NCI-H187 (cell line): ENCODE measurements at places on chromosomes 5 and 9.
A peak's percentile ranks its signal among the peaks of the same experiment; 100 is the strongest.

DNA sequence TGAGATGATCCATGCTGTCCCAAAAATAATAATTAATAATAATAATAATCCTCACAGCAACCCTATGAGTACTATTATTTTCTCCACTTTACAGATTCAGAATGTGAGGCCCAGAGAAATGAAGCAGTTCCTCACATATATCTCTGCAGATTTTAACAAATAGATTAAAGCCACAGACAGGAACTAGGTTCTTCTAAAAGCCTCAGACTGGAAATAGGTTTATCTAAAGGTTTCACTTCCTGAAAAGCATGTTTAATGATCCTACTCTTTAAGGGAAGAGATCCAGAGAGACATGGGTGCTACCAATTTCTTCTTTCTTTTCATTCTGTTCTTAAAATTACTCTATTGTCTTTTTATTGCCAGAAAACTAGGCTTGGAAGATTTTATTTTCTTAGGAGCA, 1079.4 kb upstream of the COX7C start:
- DNase-seq: no peak

- no peak for DNase-seq
Measured at GRCh38 chr9:2332663-2333062, 288.9 kb upstream of the VLDLR start.

GRCh38 chr5:84831701-84832100, 447.0 kb upstream of the EDIL3 start:
- DNase-seq: no peak

DNA sequence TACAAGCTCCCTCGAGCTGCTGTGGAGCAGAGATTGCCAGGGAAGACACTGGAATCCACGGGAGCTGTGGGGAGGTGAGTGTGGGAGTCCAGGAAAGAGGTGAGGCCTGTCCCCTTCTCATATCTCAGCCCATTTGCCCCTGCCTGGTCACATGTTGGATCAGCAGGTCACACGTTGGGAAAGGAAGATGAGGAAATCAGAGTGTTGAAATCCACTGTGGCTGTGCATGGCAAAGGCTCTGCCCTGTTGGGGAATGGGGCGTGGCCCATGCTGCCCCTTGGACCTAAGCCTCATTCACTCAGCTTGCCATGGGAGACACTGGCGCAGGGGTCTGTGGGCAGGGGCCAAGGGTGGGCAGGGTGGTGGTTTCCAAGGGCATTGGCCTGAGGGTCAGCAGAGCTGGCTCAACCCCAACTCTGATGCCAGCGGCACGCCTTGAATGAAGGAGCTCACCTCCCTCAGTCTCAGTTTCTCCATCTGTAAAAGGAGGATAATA, 85.4 kb upstream of the CPEB4 start:
- DNase-seq: no peak

DNA sequence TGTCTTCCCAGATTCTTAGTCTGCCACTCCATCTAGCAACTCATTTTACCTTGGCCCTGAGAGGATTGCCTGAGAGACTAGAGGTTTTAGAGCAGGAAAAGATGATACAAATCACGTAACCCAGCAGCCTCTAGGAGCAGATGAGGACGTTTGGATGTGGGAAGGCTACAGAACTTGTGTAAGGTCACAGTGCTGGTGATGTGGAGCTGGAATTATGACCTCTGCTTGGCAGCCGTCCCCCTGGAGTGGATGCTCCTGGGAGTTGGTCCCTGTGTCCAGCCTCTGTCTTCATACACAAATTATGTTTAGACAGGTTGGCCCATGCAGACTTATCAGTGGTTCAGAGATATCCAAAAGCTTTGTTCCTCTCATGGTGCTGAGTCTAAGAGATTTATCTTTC, 499.0 kb downstream of the EBF1 start:
- DNase-seq: no peak

GRCh38 chr5:165735388-165735787, 2230.0 kb downstream of the MAT2B start:
- DNase-seq: no peak

GRCh38 chr5:169649486-169649885, 12.4 kb downstream of the DOCK2 start:
- DNase-seq: no peak

GRCh38 chr5:123294544-123294943, 128.7 kb downstream of the CEP120 start:
- no peak for DNase-seq

- DNase-seq: no peak
Measured at GRCh38 chr5:36756848-36757247, 119.7 kb upstream of the NIPBL start.

DNA sequence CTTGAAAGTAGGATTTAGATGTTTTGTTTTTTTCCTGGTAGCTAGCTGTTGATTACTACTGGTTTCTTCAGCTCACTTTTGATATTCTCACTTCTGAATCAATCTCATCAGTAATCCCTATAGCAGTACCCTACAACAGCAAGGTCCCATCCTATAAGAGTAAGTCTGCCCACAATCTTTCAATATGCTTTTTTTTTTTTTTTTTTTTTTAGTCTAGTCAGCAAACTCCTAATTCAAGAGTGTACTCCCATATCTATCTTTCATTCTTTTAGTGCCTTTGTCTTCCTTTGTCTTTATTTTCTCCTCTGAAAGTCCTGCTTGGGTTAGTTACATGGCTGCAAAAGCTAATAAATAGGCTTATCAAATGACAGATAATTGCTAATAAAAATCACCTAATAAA, 362.4 kb upstream of the RIOK2 start:
- DNase-seq: no peak

DNA sequence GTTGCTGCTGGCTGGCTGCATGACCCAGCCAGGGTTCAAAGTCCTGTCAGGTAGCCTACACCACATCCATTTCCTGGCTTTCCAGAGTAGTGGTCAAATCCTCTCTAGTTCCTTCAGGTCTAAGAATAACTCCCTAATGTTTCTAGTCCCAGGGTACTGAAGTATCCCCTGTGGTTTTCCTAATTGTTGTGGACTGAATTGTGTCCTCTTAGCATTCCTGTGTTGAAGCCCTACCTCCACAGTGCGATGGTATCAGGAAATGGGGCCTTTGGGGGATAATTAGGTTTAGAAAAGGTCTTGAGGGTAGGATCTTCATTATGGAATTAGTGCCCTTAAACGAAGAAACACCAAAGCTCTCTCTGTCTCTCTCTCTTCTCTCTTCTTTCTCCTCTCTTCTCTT, 191.8 kb upstream of the CCNG1 start:
- no peak for DNase-seq

- DNase-seq: no peak
Measured at GRCh38 chr5:1065143-1065750, 46.6 kb downstream of the SLC12A7 start.

- no peak for DNase-seq
Measured at GRCh38 chr5:166880456-166880855, 1411.0 kb upstream of the WWC1 start.

DNA sequence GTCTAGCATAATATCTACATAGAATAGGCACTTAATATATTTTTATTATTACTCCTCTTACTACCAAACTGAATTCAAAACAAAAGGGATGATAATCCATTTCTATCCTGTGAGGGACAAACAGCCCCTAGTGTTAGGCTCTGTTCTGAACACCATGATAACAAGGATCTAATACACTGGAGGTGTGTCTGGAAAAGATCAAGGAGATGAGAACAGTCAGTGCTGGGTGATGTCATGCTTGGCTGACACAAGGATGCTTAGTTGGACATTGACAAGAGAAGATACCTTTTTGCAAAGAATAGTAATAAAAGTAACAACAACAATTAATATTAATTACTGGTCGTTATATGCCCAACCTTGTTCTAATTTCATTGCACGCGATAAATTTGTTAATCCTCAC, 458.7 kb downstream of the EBF1 start:
- no peak for DNase-seq

DNA sequence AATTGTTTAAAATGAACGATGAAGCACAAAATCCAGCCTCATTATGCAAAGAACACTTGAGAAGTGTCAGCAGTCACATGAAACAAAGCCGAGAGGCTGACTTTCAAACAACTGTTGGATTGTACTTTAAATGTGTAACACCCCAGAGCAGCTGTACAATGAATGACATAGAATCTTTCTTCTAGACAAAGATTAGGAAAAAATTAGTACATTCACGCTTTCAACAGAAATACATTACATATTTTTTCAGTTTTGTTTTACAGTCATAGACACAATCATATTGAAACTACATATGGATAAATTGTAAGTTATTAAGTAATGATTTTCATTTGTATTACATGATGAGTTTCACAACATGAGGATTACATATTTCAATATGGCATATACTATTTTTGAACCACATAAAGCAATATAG, 10.6 kb upstream of the AGXT2 start:
- no peak for DNase-seq

GRCh38 chr5:52838326-52839015, 50.8 kb downstream of the ITGA1 start:
- DNase-seq: no peak

DNA sequence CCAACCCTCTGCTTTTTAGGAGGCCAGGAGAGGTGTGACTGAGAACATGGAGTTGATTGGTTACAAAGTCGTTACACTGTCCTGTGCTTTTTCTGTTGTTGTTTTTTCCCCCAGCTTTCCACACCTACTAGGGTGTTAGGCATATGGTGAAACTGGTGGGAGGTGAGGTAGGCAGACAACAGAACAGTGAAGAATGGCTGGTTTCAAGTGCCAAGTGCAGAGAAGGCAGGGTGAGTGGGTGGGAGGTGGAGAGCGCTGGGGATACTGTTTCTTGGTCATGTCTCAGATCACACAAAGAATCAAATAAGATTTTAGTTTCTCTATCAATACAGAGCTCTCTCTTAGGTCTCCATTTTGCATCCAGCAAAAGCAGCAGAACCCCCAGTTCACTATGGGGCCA, 2.2 kb upstream of the SPTAN1 start:
- no peak for DNase-seq

DNA sequence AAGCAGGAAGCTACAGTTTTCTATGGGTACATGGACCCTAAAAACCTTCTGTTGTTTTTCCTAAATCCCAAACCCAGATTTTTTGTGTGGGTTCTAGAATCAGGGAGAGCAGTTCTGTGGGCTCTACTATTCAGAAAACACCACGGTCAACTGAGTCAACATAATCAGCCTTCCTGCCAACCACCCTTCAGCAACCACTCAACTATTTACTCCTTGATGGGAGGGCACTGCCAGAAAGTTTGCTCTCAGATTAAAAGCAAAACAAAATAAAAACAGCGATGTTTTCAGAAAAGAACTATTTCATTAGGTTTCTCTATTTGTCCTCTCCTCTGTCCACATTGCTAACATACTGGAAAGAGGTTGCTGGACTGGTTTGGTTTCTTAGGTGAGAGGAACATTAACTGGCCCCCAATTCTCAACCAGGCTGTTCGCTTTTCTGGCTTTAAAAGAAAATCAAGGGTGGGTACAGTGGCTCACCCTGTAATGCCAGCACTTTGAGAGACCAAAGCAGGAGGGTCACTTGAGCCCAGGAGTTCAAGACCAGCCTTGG, 72.3 kb downstream of the GCNT1 start:
- DNase-seq: no peak

DNA sequence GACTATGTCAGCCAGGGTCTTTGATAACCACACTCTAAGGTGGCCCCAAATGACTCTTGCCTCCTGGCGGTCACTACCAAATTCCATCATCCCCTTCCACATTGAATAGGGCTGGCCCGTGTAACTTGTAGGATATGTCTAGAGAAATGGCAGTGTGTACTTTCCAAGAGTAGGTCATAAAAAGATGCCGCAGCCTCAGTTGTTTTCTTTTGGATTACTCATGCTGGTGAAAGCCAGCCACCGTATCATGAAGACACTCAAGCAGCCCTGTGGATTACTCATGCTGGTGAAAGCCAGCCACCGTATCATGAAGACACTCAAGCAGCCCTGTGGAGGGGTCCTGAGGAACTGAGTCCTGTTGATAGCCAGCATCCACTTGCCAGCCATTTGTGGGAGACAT, 172.0 kb upstream of the TBC1D2 start:
- DNase-seq: no peak

- no peak for DNase-seq
Measured at GRCh38 chr5:54309276-54309675, 1.1 kb downstream of the ARL15 start.

GRCh38 chr9:136355616-136356557, 7.7 kb downstream of the DNLZ start:
- DNase-seq: no peak

- no peak for DNase-seq
Measured at GRCh38 chr9:113541019-113541900, 77.7 kb downstream of the RGS3 start.

GRCh38 chr5:169296419-169297143, 4.4 kb downstream of the SLIT3 start:
- DNase-seq: peak; percentile 13

- DNase-seq: no peak
Measured at GRCh38 chr9:35225677-35226076, 63.9 kb downstream of the UNC13B start.

DNA sequence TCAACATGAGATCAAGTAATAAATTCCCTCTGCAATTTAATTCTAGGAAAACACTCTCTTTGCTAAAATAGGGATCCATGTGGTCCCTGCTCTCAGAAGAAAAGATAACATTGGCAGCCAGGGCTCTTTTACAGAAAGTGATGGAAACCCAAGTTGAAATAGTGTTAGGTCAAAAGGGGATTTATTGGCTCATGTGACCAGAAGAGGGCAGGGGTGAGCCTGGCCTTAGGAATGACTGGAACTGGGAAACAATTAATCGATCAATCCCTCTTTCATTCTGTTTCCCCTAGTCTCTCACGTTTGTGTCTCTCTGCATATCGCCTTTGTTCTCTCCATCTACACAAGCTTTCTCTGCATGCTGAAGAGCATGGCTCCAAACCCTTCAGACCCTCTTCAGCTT, 58.3 kb upstream of the ALDH1B1 start:
- DNase-seq: no peak

DNA sequence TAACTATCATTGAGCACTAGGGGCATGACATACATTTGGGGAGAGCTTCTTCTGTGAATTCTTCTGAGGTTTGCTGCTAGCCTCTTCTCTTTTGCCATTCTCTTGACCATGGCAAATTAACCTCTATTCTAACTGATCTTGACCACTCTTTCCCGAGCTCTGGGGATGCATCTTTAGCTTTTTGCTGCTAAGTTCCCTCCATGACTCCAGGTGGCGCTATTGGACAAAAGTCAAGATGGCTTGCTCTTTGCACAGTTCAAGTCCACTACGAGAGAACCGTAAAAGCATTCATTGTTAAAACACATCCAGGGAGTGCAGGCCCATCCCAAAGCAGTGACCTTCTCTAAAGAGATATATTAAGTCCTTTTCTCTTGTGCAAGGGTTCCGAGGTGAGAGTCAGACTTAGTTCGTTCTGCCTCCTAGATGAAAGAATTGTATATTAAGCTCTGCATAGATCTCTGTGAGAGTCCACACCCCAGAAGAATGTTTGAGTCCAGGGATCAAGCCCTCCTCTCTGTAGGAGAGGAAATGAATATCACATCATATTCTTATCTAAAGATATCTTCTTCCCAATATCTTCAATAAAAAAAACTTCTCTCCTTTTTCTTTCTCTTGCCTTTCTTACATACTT, 1152.9 kb upstream of the CDH6 start:
- DNase-seq: no peak

DNA sequence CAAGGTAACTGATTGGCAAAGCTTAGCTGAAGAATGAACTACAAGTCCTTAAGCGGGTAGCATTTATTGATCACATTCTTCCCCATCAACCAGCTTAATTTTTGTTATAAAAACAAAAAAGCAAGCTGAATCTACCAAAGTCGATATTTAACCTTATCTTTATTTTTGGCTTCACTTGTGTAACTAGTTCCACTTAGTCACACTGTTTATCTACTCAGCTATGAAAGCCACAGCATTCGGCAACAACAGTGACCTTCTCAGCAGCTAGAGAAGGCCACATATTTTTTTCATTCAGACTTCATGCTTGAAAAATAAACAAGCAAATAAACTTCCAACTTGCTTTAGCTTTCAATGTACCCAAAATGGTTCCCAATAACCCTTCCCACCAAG, 69.4 kb downstream of the KLHL3 start:
- no peak for DNase-seq
